ENCODE measurements at places on chromosomes 1 and 21.

DNA sequence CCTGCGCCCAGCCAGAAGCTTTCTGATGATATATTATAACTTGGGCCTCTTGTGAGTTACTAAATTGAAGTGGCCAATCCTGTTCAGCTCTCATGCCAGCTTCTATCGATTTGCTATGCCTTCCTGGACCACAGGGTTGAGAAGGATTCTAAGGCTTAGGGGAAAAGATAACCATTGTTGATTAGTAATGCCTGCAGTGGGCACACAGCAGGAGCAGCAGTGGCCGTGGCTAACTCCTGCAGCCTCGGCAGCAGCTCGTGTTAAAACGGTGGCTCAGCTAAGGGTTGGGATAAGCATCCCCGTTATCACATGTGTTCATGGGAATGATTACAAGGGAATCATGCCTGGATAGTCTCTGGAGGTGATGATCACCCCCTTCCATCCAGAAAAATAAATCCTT is 20.5 kb upstream of the KCNE2 start:
- no peak for DNase-seq

- no peak for DNase-seq
Measured at GRCh38 chr1:91018006-91018405, 3.8 kb downstream of the ZNF644 start.

- no peak for DNase-seq
Measured at GRCh38 chr1:180611016-180611930, 20.5 kb upstream of the XPR1 start.

GRCh38 chr1:103283371-103283770 is 175.0 kb upstream of the COL11A1 start:
- no peak for DNase-seq

All from type B pancreatic cell (in vitro differentiated cells).